ENCODE measurements at places on chromosomes 6 and 20.

GRCh38 chr6:48412656-48413055 lies 301.7 kb upstream of the PTCHD4 start:
- no peak for DNase-seq

- no peak for DNase-seq
These were observed 27.4 kb downstream of the TGM6 start for GRCh38 chr20:2408111-2408510.

- no peak for DNase-seq
These were observed 15.8 kb downstream of the TSPYL4 start for GRCh38 chr6:116238083-116238482.

DNA sequence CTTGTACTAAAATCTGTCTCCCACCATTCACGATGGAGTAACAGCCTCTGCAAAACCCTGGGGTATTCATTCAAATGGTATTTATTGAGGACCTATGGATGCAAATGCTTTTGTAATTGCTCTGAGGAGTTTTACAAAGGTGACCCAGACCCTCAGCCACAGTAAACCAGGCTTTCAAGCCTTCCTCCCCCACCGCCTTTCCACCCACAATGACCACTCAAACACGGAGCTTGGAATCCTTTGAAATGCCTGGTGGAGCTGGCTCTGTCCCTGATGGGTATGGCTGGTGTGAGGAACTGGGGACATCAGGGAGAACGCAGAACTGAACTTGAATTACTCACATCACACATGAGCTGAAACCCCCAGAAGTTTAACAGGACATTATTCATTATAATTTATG lies 246.4 kb downstream of the CDH26 start:
- no peak for DNase-seq

- no peak for DNase-seq
These were observed 23.2 kb upstream of the RIN2 start for GRCh38 chr20:19734811-19735210.

GRCh38 chr20:62860924-62861691 lies 514 bp downstream of the TCFL5 start:
- DNase-seq, result no peak

DNA sequence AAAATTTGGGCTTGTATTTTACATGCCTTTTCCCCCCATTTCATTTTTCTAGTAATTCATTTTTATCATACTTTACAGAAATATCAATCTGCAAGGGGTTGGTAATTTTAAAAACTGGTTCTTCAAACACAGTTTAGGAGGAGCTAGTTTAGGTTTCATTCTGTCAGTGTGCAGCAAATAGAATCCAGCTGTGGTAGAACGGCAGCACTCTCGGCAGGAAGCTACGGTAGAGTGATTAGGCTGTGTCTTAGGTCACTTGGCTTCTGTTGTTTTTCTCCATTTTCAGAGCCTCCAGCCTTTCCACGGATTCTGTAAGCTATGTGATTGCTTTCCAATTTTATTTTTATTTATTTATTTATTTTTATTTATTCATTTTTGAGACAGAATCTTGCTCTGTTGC lies 32.7 kb downstream of the TLDC2 start:
- DNase-seq, result no peak

DNA sequence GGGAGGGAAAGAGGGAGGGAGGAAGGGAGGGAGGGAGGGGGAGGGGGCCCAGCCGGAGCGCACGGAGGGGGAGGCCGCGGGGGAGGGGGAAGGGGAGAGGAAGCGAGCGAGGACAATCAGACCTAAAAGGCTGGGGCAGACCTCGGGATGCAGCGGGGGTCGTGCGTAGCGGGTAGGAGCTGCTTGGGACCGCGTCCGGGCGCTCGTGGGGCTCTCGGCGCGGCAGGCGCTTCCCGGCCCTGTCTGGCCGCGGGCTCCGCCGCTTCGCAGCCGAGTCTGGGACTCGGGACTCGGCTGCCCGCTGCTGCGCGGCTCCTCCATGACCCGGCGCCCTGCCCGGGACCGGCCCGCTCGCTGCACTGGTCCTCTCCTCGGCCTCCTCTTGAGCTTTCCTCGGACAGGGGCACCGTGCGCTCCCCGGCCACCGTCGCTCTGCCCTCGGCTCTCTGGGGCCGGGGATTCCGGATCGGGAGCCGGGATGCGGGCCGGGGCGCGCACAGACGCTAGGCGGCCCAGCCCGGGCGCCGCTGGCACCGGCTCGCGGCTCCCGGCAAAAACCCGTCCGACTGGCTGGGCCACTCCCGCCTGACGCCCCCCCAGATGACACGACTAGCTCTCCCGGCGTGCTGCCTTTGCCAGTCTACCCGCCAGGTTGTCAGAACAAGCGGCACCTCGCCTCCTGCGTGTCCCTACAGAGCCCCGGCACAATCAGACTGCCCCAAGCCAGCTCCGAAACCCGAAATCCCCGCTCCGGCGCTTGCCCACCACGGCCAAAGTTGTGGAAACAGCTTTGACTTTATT lies 2.2 kb downstream of the TFAP2A start:
- peak; percentile 18 for DNase-seq

GRCh38 chr6:135311446-135312200 lies 130.5 kb downstream of the MYB start:
- peak; percentile 97 for DNase-seq

- no peak for DNase-seq
These were observed 77.8 kb upstream of the TAB2 start for GRCh38 chr6:149239573-149240209.

DNA sequence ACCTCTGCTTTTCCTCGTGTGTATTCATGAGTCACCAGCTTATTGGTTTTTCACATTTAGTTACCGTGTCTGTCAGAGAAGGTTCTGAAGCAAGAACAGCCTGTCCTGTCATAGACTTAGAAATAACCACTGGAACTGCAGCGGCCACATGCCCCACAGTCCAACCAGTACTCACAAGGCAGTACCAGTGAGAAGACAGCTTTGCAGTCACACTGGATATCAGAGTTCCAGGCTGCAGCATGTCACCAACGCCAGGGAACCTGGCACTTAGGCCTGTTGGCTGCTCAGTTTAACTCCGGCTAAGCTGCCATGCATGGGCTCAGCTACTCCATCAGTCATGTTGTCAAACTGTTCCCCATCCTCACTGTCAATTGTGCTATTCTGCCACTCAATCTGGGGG lies 40.1 kb downstream of the ADNP start:
- no peak for DNase-seq

DNA sequence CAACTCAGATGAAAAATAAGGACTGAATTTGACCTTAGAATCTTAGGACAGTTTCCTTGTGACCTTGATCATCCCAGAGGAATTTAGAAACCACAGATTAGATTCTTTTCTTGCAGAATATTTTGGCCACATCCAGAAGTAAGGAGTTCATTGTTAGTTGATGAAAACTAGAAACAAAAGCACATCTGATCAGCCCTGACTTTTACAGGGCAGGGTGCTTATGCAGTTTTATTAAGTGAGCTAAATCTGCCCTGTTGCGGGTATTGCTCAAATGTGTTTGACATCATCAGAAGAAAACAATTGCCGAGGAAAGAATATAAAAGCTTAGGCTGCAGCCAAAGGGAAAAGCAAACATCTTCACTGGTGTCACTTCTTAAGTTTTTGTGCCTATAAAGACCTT lies 100.8 kb downstream of the MTFR2 start:
- no peak for DNase-seq

DNA sequence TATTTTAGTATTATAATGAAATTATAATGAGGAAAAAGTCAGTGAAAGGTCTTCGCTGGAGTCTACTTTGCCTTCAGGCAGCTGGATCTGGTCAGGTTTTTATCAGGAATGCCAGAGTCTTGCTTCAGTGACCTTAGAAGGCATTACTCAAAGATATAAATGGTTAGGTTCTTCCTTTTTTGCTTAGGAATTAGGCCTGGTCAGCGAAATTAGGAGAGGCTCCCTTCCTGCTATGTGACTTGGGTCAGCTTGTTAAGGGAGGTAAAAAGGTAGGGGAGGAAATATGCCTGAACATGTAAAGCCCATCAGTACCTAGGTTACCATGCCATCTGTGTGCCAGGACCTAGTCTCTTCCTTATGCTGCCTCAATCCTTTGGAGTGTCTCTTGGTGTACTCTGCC lies 115.1 kb downstream of the OTOR start:
- DNase-seq, result no peak

- DNase-seq, result no peak
These were observed 143.4 kb downstream of the DHX35 start for GRCh38 chr20:39105551-39105950.
